ENCODE measurements at places on chromosomes 13 and 19.
A peak's percentile ranks its signal among the peaks of the same experiment; 100 is the strongest.

- peak; percentile 73 for DNase-seq
These were observed 2.5 kb downstream of the LYL1 start for GRCh38 chr19:13100031-13100588.

- DNase-seq = no peak
These were observed 62.8 kb upstream of the WASF3 start for GRCh38 chr13:26494571-26495195.

DNA sequence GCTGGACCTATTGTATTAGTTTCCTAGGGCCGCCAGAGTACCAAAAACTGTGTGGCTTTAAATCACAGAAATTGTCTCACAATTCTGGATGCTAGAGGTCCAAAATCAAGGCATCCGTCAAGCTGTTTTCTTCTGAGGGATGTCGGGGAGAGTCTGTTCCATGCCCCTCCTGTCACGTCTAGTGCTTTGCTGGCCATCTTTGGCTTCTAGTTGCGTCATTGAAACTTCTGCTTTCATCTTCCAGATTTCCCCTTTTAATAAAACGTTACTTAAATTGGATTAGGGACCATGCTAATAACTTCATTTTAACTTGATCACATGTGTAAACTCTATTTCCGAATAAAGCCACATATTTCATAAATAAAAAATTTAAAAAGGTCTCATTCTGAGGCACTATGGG lies 47.5 kb downstream of the TRPM4 start:
- DNase-seq = no peak

GRCh38 chr19:11152318-11153062 lies 3.1 kb downstream of the SPC24 start:
- no peak for DNase-seq

GRCh38 chr13:31001647-31002046 lies 69.2 kb downstream of the TEX26 start:
- no peak for DNase-seq

DNA sequence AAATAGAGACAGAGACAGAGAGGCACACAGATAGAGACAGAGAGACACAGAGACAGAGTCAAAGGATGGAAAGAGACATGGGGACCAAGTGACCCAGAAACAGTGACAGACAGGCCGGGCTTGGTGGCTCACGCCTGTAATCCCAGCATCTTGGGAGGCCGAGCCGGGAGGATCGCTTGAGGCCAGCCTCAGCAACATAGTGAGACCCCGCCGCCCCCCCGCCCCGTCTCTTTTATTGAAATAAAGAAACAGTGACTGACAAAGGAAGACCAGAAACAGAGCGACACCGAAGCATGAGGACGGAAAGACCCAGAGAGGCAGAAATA lies 848 bp upstream of the NECTIN2 start:
- DNase-seq = no peak

Data from stimulated activated CD4-positive, alpha-beta T cell treated with anti-CD3 and anti-CD28 coated beads, Interleukin-4, amount 100 ng/mL, for 24 hours (primary cell).